Activated CD4-positive, alpha-beta T cell treated with anti-CD3 and anti-CD28 coated beads, Interleukin-2, Interleukin-6, amounts not matched to agents 100 ng/mL and 50 ng/mL, durations not matched to agents 16 hours and 8 hours (primary cell): ENCODE measurements at places on chromosomes 6 and 20.

DNA sequence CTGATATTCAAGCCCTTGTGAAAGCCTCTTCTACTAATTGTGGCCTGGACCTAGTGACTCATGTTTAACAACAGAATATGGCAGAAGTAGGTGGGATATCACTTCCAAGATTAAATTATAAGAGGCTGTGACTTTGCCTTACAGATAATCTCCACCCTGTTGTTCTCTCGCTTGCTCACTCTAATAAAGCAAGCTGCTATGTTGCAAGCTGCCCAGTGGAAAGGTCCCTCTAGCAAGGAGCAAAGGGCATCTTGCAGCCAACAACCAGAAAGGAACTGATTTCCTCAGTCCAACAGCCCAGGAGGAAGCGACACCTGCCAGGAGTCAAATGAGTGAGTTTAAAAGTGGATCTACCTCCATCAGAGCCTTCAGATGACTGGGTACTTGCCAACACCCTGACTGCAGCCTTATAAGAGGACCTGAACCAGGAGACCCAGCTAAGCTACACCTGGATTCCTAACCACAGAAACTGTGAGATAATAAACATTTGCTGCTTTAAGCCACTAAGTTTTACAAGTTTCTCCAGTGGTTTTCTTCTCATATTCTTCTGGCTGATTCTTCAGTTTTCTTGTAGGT, 112.6 kb downstream of the FRK start:
- no peak for DNase-seq

DNA sequence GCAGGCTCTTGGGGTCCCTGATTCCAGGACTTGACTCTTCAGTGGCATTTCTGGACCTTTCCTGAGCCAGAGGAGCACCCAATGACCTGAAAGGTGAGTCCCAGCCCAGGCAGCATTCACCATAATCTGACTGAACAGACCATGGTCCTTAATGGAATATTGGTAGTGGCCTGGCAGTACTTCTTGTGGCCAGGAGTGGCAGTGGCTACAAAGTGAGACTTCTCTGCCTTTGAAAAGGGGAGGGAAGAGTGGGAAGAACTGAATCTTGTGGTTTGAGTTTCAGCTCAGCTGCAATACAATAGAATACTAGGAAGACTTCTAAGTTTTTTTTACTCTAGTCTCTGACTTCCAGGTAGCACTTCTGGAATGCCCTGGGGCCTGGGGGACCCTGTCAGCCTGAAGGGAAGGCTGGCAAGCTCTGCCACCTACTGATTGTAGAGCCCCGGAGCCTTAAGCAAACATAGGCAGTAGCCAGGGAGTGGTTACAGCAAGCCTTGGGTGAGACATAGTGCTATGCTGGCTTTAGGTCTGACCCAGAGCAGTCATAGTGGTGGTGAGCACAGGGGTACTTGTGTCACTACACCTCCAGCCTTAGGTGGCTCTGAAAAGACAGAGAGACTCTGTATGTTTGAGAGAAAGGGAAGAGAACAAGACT, 674.2 kb upstream of the MANEA start:
- no peak for DNase-seq

GRCh38 chr6:33008944-33009861, at the start of gene HLA-DOA:
Gene HLA-DOA, minus strand, starts transcription at chr6:33009591.
- DNase-seq: peak; percentile 73

DNA sequence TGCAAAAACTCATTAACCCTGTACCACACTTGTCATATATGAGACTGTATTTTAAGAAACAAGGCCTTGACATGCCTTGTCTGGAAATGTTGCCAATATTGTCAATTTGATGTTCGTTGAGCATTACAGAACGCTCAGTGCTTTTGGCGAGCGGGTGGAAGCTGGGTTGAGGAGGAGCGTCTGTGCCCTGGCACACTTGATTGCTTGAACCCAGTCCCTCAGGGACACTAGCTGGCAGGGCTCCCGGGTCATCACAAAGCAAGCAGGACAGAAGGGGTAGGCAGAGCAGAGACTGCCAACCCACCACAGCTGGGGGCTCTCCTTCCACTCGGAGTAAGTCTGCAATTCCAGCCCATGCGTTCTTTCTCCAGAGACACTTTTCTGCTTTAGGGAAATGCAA, 286.3 kb downstream of the KHDC1L start:
- DNase-seq: no peak

GRCh38 chr6:101747716-101748115, 354.2 kb downstream of the GRIK2 start:
- DNase-seq: no peak

- no peak for DNase-seq
Measured at GRCh38 chr20:64150756-64151632, 13.3 kb upstream of the MYT1 start.

- no peak for DNase-seq
Measured at GRCh38 chr6:52573295-52573694, 3.6 kb downstream of the TRAM2 start.

GRCh38 chr6:123802351-123802696, 1.3 kb upstream of the NKAIN2 start:
- DNase-seq: no peak

DNA sequence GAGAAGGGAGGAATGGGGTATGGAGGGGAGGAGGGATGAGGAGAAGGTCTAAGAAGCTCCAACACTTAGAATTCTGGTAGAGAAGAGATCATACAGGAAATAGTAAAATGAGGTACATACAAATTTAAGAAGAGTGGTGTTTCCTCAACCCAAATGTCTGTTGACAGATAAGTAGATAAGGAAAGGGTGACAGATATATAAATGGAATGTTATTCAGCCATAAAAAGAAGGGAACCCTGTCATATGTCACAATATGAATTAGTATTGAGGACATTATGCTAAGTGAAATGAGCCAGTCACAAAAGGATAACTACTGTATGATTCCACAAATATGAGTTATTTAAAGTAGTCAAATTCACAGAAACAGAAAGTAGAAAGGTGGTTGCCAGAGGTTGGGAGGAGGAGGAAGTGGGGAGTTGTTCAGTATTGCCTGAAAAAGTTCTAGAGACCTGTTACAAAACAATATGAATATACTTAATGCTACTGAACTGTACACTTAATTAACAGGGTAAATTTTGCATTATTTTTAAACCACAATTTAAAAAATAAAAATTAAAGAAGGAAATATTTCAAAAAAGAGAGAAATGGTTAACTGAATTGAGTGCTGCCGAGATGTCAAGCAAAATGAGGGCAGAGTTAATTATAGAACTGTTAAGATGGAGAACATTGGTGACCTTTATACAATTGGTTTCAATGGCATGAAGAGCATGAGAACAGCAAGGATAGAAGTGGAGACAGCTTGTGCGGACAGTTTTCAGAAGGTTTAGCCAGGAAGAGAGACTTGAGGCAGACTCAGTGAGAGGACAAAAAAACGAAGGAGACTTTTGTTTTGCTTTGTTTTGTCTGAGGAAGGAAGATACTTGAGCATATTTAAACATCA, 47.6 kb upstream of the ADGRF4 start:
- no peak for DNase-seq

DNA sequence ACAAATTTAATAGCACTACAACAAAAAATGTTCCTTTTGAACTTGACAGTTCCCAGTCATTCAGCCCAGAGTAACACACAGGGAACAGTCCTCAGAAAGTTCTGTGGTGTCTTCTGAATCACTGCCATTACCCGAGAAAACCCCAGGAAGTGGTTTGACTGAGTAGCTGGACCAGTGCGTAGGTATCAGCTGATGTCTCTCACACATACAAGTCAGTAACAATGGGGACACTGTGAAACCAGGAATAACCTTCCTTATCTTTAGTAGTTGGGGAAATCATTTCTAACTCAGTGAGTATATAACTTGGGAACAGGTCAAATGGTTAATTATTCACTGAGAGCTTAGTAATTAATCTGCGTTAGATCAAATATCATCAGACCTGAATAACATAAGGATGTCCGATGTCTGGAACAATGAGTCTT, 73.1 kb downstream of the HIVEP2 start:
- DNase-seq: peak; percentile 88

GRCh38 chr6:70312165-70312745, 9.4 kb upstream of the COL9A1 start:
- DNase-seq: peak; percentile 30

- DNase-seq: no peak
Measured at GRCh38 chr20:63592661-63593060, 18.6 kb upstream of the HELZ2 start.

GRCh38 chr6:123658848-123659247, 22.1 kb upstream of the TRDN start:
- DNase-seq: no peak
